Activated CD4-positive, alpha-beta memory T cell treated with anti-CD3 and anti-CD28 coated beads for 36 hours (primary cell): ENCODE measurements at places on chromosomes 11 and 22. TPM values are rescaled to one million over a fixed set of nuclear protein-coding genes. Genes with fewer than 3 reads are reported as not detected.

- H3K4me3 ChIP-seq = no peak overlapping the region
- H3K27me3 ChIP-seq = peaks cover 1% of the 10 kb centered on the region
- H3K36me3 ChIP-seq = no peaks in the 10 kb centered on the region
- H3K27ac ChIP-seq = no peak overlapping the region
Observed at GRCh38 chr11:115047631-115048030, 369.3 kb downstream of the NXPE2 start.

- H3K27me3 ChIP-seq = no peaks in the 10 kb centered on the region
- H3K4me1 ChIP-seq = peaks cover 58% of the 10 kb centered on the region
- DNase-seq = no peak
- H3K27ac ChIP-seq = peak within 1 kb of the TSS; percentile 96
- H3K36me3 ChIP-seq = peaks cover 20% of the 10 kb centered on the region
Observed at GRCh38 chr11:106077609-106078455, at the start of gene AASDHPPT. Gene AASDHPPT, plus strand, starts transcription at chr11:106077662. Its CDS starts 49 bp downstream, at chr11:106077711.

DNA sequence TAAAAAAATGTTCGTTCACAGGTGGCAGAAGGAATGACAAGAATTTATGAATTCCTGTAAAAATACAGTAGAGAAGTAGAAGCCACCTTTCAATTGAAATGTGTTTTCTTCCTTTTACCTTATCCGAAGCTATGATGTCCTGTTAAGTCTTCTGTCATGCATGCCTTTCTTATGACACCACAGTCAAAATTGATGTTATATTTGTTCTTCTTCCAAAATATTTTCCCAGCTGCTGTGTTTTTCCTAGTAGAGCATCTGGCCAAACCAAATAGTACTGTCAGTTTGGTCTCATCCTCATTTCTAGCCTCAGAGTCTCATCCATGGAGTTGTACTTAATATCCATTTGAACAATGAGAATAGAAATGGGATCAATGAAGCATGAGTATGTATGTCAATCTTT is 206.1 kb downstream of the PGR start:
- no peak overlapping the region for H3K4me3 ChIP-seq
- no peaks in the 10 kb centered on the region for H3K36me3 ChIP-seq
- DNase-seq = no peak
- H3K4me1 ChIP-seq = no peaks in the 10 kb centered on the region
- no peaks in the 10 kb centered on the region for H3K27me3 ChIP-seq
- no peak overlapping the region for H3K27ac ChIP-seq

GRCh38 chr11:73961321-73961720 is 10.5 kb downstream of the DNAJB13 start:
- H3K27me3 ChIP-seq = peaks cover 6% of the 10 kb centered on the region
- H3K27ac ChIP-seq = no peak overlapping the region
- no peaks in the 10 kb centered on the region for H3K36me3 ChIP-seq
- peaks cover 18% of the 10 kb centered on the region for H3K4me1 ChIP-seq
- DNase-seq = no peak

DNA sequence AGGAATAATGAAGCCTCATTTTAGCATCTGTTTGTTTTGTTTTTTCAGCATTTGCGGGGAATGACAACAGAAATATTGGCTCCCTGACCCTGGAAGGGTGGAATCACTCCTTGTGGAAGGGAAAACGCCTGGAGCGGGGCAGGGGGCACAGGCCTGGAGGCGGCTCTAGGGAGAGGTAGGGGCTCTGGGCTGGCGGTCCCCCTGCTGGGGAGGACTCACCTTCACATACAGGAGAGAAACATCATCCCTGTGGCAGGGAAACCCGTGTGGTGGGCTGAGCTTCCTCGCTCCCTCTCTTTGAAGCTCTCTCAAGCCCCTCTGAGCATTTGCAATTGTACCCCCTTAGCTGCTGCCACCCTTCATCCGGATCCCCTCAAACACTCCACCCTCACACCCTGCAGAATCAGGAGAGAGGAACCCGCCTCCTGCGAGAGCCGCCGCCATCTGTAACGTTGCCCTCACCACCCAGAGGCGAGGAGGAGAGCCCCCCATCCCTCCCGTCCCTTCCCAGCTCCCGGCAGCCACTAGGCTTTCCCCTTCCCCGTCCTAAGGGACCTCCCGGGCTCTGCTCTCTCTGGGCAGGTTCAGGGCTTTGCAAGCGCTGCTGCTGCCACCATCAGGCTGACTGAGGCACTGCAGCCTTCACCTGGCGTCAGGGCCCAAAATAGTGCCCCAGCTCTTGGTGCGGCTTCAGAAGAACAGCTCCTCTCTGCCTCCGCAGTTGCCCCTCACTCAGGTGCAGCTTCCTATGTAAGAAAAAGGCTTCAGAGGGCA is 10.4 kb downstream of the KIRREL3 start:
- H3K36me3 ChIP-seq = no peaks in the 10 kb centered on the region
- H3K27ac ChIP-seq = no peak overlapping the region
- H3K27me3 ChIP-seq = peaks cover 12% of the 10 kb centered on the region
- no peaks in the 10 kb centered on the region for H3K4me1 ChIP-seq
- peak; percentile 68 for DNase-seq

GRCh38 chr11:104390651-104391050 is 226.7 kb upstream of the PDGFD start:
- H3K4me1 ChIP-seq = no peaks in the 10 kb centered on the region
- no peak overlapping the region for H3K4me3 ChIP-seq
- DNase-seq = no peak
- H3K27ac ChIP-seq = no peak overlapping the region
- no peaks in the 10 kb centered on the region for H3K36me3 ChIP-seq

- H3K4me3 ChIP-seq = no peak overlapping the region
- no peak overlapping the region for H3K27ac ChIP-seq
- H3K27me3 ChIP-seq = no peaks in the 10 kb centered on the region
- no peaks in the 10 kb centered on the region for H3K4me1 ChIP-seq
- no peaks in the 10 kb centered on the region for H3K36me3 ChIP-seq
Observed at GRCh38 chr11:103736315-103737036, 300.0 kb upstream of the DDI1 start.

DNA sequence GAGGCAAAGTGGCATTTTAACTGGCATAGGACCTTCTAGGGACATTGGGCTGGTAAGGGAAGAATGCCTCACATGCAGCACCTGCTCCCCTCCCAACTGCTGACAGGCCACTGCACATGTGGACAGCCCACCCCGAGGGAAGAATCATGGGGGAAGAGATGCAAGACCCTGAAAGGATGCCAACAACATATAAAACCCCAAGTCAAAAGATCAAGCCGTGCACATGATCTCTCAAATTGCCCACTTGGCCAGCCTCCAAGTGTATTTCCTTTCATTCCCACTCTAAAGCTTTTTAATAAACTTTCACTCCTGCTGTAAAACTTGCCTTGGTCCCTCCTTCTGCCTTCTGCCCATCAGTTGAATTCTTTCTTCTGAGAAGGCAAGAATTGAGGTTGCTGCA is 947.8 kb upstream of the CCDC90B start:
- no peaks in the 10 kb centered on the region for H3K4me1 ChIP-seq
- no peak overlapping the region for H3K27ac ChIP-seq
- H3K27me3 ChIP-seq = no peaks in the 10 kb centered on the region
- no peak for DNase-seq
- no peaks in the 10 kb centered on the region for H3K36me3 ChIP-seq
- H3K4me3 ChIP-seq = no peak overlapping the region

- no peak for DNase-seq
- peaks cover 30% of the 10 kb centered on the region for H3K36me3 ChIP-seq
- no peak overlapping the region for H3K27ac ChIP-seq
- H3K4me1 ChIP-seq = peaks cover 29% of the 10 kb centered on the region
- H3K27me3 ChIP-seq = no peaks in the 10 kb centered on the region
- no peak overlapping the region for H3K4me3 ChIP-seq
Observed at GRCh38 chr11:121309688-121310087, 17.1 kb downstream of the SC5D start.

DNA sequence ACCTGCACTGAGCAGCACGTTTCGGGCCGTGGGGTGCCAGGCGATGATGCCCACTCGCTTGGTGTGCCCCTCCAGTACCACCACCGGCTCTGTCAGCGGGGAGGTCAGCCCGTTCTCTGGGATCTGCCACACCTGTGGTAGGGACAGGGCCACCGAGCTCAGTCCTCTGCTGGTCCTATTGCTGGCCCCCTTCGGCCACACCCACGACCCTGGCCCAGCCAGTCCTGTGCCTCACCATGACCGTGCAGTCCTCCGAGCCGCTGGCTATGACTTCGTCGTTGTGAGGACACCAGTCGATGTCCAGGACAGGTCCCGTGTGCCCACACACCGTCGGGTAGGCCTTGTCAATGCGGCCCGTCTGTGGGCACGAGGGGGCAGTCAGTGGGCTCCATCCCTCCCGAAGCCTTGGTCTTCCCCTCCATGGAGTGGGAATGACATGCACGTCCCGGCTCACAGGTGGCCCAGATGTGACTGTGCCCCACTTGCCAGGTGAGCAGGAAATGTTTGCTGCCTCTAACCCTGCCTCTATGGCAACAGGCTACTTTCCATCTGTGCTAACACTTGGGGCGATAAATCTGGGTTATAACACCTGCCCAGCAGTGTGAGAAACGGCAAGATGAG is 1.4 kb downstream of the CORO1B start:
- H3K4me1 ChIP-seq = peaks cover 60% of the 10 kb centered on the region
- no peak for DNase-seq
- H3K4me3 ChIP-seq = no peak overlapping the region
- H3K27ac ChIP-seq = peak overlapping the region; percentile 42

The TBX10 gene
- not detected for total RNA-seq

The C1QTNF4 gene
- total RNA-seq = not detected

The C22orf31 gene
- total RNA-seq = not detected
